Activated gamma-delta T cell (primary cell): ENCODE measurements at places on chromosomes 5 and 9.

DNA sequence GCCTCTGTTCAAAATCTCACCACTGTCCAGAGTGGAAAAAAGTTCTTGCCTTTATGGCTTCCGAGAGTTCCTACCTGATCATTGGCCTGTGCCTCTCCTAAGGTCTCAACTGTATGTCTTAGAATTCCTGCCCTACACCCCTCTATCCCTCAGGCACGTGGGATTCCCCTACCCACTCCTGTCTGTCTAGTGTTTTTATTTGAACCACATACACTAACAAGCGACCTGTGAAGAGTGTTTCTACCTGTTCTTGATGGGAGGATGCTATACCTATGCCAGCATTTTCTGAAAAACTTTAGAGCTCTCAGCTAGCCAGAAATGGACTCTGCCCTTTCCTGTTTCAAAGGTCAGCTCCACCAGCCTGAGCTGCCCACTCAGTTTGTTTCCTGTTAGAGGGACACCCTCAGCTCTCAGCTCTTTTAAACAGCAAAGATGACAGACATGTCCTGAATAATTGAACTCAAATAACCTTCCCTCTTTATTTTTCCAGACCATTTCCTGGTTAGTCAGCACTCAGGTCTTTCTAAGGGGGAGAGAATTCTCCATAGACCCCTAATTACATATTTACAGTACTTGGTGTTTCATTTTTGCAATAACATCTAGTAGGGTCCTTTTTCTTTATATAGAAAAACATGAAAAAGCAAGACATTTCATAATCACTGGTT is 214.8 kb downstream of the AOPEP start:
- DNase-seq: no peak

DNA sequence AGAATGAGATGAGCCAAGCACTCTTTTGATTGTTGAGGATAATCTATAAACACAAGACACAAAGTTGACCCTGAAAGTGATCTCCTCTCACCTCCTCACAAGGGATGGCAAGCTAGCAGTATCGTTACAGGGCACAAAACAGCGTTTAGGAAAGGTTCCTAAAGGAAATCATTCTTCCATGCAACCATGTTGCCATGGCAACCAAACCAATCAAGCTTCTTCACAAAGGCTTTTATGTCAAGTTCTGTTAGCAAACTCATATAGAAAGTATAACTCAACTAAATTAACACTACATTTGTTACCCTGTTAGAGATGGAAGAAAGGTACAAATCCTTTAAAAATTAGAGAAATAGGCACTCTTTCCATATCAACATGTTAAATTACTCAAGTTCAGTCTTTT is 1016.8 kb upstream of the DMAC1 start:
- no peak for DNase-seq

- no peak for DNase-seq
Measured at GRCh38 chr9:882416-882924, 41.0 kb downstream of the DMRT1 start.

- DNase-seq: no peak
Measured at GRCh38 chr5:159765135-159765433, 151.2 kb upstream of the ADRA1B start.

GRCh38 chr9:112443200-112443599 is 43.4 kb upstream of the KIAA1958 start:
- DNase-seq: no peak

GRCh38 chr5:176781638-176782570 is 28.5 kb upstream of the UNC5A start:
- no peak for DNase-seq

GRCh38 chr9:127264462-127265219 is at the start of gene GARNL3:
TSS of gene GARNL3 (plus strand) at chr9:127264774. CDS start at chr9:127264878, 104 bp downstream.
- no peak for DNase-seq

GRCh38 chr5:16797951-16798350 is 138.1 kb downstream of the MYO10 start:
- DNase-seq: no peak

GRCh38 chr5:157563929-157564716 is 11.5 kb downstream of the ADAM19 start:
- no peak for DNase-seq

DNA sequence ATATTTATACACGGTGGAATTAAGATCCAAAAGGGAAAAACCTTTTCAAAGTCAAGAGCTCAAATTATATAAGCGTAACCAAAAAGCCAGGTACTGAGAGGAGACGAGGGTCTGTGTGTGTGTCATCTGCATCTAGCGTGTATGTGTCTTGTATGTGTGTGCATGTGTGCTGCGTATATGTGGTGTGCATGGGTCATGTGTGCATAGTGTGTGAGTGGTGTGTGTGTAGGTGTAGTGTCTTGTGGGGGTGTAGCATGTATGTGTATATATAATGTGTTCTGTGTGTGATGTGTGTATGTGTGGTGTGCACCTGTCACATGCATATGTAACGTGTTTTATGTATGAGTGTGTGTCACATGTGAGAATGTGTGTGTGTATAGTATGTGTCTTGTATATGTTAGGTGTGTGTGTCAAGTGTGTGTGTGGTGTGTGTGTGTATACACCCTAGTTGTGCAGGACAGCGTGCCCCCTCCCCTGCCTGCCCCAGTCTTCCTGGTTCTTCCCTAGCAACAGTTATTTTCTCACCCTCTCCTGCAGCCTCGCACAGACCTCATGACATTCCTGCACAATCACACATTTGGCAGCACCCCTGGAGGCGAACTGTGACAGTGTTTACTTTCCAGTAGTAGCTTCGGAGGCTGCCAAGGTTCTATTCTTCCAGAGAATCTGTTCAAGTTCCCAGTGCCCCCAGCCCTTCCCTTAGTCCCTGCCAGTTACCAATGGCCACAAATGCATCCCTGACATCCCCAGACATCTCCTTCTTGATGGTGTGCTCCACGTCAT is 27.1 kb upstream of the TNIP1 start:
- DNase-seq: no peak

DNA sequence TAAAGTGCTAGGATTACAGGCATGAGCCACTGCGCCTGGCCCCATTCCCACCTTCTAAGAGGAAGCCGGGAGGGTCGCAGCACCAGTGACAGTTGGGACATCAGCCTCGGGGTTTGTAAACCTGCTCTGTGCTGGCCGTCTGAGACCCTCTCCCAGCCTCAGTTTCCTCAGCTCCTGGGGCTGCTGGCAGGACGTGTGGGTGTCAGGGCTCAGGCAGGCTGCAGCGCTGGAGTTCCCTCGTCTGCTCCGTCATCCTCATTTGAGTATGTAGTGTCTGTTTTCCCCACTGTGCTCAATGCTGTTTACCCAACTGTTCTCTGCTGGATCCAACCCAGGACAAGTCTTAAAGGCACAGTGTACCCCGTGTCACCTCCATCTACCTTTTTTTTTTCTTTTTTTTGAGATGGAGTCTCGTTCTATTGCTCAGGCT is 2.0 kb upstream of the NINJ1 start:
- no peak for DNase-seq

DNA sequence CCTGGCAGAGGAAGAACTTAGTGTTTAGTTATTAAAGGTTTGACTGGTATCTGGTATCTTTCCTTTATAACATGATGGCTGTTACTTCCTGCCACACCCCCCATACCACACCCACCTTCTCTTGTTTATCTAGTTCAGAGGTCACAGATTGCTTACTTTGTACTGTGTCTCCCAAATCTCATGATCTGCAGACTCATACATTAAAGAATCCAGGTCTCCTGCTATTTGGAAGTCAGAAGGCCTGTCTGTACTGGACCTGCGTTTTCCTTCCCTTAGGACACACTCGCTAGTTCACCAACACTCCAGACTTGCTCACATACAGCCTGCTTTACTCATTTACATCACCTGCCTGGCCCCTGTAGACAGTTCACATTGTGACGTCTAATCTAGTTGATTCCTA is 39.3 kb downstream of the NUDT12 start:
- DNase-seq: no peak

GRCh38 chr5:139273322-139273571 is 20.3 kb upstream of the MATR3 start:
- no peak for DNase-seq
